ENCODE measurements at places on chromosomes 2 and 18.

DNA sequence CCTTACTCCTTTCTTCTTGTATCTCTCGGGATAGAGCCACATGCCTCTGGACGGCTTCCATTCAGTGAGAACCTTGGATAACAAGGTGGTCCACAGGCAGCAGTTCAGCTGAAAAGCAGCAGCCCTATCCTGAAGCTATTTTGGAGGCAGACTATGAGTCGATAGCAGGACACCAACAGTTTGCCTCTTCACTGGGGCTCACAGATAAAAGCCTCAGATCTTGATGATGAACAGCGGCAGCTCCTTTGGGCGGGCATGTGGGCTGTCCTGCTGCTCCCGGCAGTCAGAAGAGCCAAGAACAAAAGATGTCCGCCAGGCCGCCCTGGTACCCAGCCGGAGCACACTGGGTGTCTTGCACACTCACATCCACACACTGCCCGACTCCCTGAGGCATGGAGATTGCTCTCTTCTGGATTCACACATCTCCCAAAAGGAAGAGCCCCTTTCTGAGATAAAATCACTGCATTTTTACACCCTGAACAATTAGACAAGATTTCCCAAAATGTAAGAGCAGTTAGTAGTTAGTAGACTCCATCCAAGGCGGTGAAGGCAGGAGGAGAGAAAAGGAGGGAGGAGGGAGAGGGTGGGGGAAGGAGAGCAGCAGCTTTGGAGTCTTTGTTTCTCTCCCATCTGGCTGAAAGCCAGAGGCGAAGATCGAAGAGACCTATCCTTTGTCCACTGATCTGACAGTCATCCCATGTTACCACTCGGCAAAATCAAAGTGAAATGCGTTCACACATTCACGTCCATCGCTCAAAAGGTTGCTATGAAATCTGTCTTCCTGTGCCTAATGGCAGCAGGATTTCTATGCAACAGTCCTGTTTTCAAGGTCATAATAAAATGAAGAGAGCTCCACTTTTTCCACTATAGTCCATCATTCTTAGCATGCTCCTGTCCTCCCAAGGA is 90.1 kb upstream of the KLF7 start:
- DNase-seq = no peak

DNA sequence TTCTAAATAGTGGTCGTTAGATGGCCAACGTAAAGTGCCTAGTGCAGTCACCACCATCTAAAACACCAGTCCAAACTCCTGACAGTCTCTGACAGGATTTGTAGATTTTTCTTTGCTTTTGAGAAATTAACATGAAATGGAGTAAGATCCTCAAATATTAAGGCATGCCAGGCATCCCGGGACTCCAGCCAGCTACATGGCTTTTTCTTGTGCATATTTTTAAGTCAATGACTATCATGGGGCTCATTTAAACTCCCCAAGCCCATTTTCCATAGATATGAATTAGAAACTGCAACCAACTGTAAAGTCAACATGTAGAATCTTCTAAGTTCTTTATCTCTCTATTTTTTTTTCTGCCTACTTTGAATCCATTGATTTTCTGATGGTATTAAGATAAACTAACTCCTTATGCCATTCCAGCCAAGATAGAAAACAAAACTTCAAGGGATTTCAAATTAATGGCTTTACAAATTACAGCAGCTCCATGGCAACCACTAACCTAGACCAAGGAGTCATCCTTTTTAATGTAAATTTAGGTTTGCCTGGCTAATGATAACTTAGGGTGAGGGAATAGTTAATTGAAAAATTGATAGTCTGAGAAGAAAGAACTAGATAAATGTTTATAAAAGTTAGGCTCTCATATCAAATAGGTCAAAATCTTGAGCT is 764.1 kb upstream of the NXPH2 start:
- no peak for DNase-seq

GRCh38 chr2:176165370-176166050 is 8.4 kb downstream of the HOXD3 start:
- no peak for DNase-seq

DNA sequence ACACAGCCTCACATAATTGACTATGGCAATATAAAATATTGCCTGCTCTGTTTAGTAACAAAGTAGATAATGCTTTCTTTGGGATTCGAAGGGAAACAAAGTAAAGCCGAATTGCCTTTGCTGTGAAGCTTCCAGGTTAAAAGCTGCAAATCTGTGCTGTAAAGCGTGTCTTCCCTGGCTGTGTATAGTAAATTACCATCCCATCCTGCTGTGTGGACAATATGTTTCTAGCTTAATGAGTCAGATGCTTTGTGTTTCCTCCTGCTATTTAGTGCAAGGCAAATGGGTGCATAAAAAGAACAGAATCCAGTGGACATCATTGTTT is 265.1 kb downstream of the SOCS6 start:
- DNase-seq = no peak

DNA sequence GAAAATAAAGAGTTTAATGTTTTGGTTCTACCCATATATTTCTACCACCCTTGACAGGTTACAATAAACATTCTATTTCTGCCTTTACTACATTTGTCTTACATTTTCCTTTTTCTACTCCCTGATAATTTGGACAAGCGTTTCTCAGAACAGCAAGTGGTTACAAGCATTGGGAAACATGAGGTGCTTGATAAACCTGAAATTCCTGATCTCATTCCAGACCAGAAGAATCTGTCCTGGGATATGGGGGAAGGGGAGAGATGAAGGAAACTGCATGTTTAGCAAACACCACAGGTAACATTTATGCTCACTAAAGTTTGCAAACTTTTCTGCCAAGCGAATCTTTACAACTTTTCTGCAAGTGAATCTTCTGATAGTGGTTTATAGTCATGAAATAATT is 28.3 kb upstream of the DSC1 start:
- no peak for DNase-seq

GRCh38 chr2:136997557-136997956 is 232.2 kb downstream of the THSD7B start:
- peak; percentile 10 for DNase-seq

- DNase-seq = no peak
Observed at GRCh38 chr18:35000457-35000856, 40.8 kb upstream of the MAPRE2 start.

DNA sequence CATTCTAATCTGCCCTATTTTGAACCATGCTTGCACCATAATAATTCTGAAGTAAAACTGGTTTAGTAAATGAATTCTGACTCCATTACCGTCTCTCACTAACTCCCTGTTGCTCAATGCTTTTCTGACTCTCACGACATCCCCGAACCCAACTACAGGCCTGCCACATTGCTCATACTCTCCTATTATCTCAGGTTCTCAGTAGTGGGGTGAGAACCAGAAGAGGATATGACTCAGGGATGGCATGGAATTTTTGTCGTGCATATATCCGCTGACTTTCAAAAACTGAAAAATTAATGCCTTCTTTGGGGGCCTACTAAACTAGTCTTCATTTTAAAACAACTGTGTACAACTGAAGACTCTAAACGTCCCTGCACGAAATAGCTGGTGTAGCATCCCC is 34.3 kb downstream of the NETO1 start:
- DNase-seq = no peak

DNA sequence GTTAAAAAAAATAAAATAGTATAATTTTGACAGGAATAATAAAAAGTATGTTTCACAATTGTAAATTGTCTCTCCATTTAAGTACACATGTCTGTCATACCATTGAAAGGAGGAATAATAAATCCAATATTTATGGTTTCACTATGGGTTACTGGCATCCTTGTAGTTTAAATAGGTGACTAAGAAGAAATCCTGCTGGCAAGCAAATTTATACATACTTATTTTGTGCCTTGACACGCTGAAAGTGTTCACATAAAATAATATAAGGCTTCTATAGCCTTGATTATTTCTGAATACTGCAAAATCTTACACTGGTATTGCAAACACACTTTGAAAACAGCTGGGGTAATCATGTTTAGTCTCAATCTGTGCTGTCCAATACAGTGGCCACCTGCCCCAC is 138.3 kb upstream of the ETAA1 start:
- DNase-seq = no peak

DNA sequence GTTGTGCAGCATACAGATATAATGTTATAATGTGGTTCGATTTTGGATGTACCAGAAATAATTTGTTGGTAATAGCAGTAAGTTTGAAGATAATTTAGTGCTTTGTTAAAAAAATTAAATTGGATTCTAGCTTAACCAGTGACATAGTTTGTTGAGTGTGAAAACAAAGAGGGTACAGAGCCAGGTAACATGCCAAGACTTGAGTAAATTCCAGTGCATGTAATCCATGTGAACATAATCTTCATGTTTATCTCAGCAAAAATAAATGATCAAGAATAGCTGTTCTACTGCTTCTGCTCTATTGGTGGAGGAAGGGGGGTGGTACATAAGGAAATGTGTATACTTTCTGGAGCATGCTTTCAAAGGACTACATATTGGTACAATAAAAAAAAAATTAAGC is 165.8 kb downstream of the DNAH7 start:
- no peak for DNase-seq

DNA sequence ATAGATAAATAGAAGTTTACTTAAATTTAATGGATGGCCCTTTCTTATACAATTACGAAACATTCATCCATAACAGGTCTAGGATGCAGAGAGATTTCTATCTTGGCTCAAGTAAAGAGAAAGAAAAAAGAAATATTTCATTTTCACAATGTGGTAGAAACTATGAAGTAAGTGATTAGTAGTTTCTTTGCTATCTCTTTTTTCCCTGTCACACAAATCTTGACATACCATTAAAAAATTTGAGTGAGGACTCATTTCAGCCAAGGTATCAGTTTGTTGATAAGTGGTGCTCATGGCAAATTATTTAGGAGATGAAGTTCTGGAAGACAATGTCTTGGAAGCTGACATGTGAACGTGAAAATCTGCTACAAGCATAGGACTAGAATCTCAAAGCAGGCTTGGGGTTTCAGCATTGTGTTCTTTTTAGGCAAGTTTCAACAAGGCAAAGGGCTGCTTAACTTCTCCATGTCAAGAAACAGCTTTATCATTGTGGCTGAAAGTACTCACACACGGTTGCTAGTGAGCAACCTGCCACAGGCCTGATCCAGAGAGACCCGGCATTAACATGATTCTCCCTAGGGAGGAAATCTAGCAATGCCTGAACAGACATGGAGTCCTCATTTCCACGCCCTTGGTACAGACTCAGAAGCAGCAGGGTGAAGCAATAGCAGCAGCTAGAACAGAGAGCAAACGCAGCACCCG is 414.6 kb downstream of the DLGAP1 start:
- DNase-seq = no peak

DNA sequence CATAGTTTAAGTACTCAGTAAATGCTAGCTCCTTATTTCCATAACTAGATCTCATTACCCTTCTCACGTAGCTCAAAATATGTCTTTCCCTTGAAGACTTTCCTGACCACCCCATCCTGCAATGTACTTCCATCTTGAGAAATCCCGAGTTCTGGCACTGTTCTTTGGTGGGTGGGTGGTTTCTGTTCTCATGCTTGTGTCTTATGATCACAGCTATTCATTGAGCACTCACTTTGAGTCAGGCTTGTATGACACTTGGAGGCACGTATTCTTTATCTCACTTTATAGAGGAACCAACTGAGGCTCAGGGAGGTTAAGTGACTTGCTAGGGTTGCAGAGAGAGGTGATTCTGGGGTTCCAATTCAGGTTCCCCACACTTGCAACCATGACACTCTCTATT is 9.0 kb upstream of the CLIP4 start:
- no peak for DNase-seq

- DNase-seq = no peak
Observed at GRCh38 chr18:74266161-74266560, 25.6 kb downstream of the CYB5A start.

DNA sequence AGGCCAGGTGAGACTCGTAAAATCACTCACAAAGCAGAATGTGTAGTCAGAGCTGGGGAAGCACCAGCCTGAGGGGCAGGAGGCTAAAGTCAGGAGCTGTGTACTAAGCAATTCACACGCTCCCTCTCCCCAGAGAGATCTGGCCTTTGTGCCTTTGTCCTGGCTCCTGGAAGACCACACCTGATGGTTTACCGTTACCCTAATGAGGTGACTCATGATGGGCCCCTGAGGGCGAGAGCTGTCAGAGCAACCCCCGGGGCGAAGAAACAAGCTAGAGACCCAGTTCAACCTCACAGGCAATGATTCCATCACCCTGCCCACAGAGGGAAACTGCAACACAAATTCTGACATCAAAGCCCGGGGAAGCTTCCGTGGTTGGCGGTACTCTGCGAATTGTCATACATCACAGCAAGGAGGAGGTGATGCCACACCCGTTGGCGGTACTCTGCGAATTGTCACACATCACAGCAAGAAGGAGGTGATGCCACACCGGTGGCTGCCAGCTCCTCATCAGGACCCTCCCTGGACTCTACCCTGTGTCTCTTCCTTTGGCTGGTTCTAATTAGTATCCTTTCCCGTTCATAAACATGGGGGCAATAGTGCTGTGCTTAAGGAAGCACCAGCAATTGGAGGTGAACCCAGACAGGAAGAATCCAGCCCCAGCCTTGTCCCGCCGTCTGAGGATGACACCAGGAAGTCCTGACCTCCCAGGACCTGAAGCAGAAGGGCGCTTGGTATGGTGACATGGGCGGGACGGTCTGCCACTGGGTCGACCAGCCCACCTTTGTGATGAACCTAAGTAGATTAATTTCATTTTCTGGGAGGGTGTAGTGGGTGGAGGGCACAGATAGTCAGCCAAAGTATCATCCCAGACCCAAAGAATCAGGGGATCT is 30.5 kb downstream of the B3GNT7 start:
- DNase-seq = no peak

GRCh38 chr2:69804416-69804815 is 25.0 kb upstream of the GMCL1 start:
- DNase-seq = no peak

- no peak for DNase-seq
Observed at GRCh38 chr18:77622009-77622692, 372.5 kb downstream of the GALR1 start.

Measured in HTR-8/SVneo (cell line).